ENCODE measurements at places on chromosomes 5 and 9.

GRCh38 chr9:86322973-86323644 is 31.1 kb downstream of the TUT7 start:
- peak; percentile 54 for DNase-seq
- H3K4me1 ChIP-seq = peaks cover 11% of the 10 kb centered on the region
- H3K4me3 ChIP-seq = no peak overlapping the region
- peaks cover 99% of the 10 kb centered on the region for H3K36me3 ChIP-seq
- peak overlapping the region; percentile 32 for H3K27ac ChIP-seq
- H3K27me3 ChIP-seq = no peaks in the 10 kb centered on the region

- no peak for DNase-seq
- H3K36me3 ChIP-seq = no peaks in the 10 kb centered on the region
- peaks cover 69% of the 10 kb centered on the region for H3K27me3 ChIP-seq
These were observed 36.7 kb downstream of the HK3 start for GRCh38 chr5:176862330-176862995.

DNA sequence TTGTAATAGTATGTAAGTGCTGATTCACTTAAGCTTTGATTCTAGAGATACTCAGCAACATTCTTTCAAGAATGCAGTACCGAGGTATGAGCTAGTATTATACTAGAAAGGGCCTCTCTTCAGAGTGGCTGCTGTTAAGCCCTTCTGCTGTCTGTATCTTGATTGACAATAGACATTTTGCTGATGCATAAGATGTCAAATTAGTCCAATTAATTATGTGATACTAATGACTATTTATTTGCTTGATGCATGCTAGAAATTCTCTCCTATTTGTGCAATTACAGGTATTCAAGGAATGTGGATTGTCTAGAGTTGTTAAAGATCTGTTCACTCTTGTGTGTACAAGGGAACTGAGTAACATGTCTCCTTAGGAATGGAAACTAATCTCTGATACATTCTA is 92.3 kb upstream of the PTGER4 start:
- no peak overlapping the region for H3K4me3 ChIP-seq
- H3K4me1 ChIP-seq = no peaks in the 10 kb centered on the region
- no peaks in the 10 kb centered on the region for H3K36me3 ChIP-seq
- no peak overlapping the region for H3K27ac ChIP-seq
- no peaks in the 10 kb centered on the region for H3K27me3 ChIP-seq

- H3K4me1 ChIP-seq = no peaks in the 10 kb centered on the region
- H3K27ac ChIP-seq = no peak overlapping the region
- DNase-seq = no peak
- H3K27me3 ChIP-seq = no peaks in the 10 kb centered on the region
- H3K4me3 ChIP-seq = no peak overlapping the region
- no peaks in the 10 kb centered on the region for H3K36me3 ChIP-seq
These were observed 227.8 kb upstream of the DMAC1 start for GRCh38 chr9:8027351-8027750.

- H3K4me1 ChIP-seq = no peaks in the 10 kb centered on the region
- no peaks in the 10 kb centered on the region for H3K27me3 ChIP-seq
- H3K4me3 ChIP-seq = no peak overlapping the region
- DNase-seq = no peak
- no peaks in the 10 kb centered on the region for H3K36me3 ChIP-seq
These were observed 547.1 kb downstream of the CDH12 start for GRCh38 chr5:22306011-22306410.

- H3K27ac ChIP-seq = no peak overlapping the region
- peaks cover 28% of the 10 kb centered on the region for H3K4me1 ChIP-seq
- no peak overlapping the region for H3K4me3 ChIP-seq
- H3K36me3 ChIP-seq = no peaks in the 10 kb centered on the region
These were observed 275.0 kb downstream of the NR2F1-AS1 start for GRCh38 chr5:93305984-93306383.

DNA sequence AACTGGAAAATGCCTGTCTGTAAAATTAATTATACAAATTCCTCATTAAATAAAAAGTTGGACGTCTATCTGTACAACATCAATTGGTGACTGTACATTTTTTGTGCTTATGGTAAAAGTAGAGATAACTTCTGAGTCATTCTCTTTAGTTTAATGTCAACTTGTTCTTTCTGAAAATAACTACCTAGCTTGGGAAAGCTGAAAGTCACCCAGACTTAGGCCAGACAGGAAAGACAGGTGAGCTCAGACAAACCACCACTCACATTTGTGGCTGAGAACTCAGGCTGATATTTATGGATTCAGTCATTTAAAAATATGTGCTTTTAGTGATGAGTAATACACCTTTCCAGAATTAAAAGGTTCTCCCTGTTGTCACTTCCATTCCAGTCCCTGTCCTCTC is 31.9 kb upstream of the ENTREP1 start:
- peaks cover 21% of the 10 kb centered on the region for H3K27me3 ChIP-seq
- no peaks in the 10 kb centered on the region for H3K36me3 ChIP-seq
- no peak overlapping the region for H3K4me3 ChIP-seq

GRCh38 chr5:73188764-73189531 is 16.0 kb downstream of the TMEM174 start:
- H3K4me3 ChIP-seq = no peak overlapping the region
- no peak overlapping the region for H3K27ac ChIP-seq
- no peaks in the 10 kb centered on the region for H3K36me3 ChIP-seq
- H3K4me1 ChIP-seq = no peaks in the 10 kb centered on the region
- H3K27me3 ChIP-seq = no peaks in the 10 kb centered on the region

DNA sequence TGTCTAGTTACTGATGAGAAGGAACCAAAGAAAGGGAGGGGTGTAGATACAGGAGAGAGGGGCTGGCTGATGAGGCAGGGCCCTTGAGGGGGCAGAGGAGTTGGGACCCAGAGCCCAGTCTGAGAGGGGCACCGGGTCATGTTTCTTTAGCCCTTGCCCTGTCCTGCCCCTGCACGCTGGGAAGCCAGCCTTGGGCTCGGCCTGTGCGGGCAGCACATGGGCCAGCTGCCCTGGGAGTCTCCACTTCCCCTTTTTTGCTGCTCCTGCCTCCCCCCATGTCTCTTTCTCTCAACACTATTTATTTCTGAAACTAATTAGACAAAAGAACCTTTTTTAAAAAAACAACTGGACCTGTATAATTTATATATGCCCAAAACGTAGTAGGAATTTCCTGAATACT is 20.5 kb downstream of the MVB12B start:
- peaks cover 12% of the 10 kb centered on the region for H3K4me1 ChIP-seq
- no peak overlapping the region for H3K27ac ChIP-seq
- no peak for DNase-seq
- H3K4me3 ChIP-seq = no peak overlapping the region

GRCh38 chr5:144219869-144220268 is 49.2 kb downstream of the KCTD16 start:
- H3K27me3 ChIP-seq = peaks cover under 1% of the 10 kb centered on the region
- no peak for DNase-seq
- H3K36me3 ChIP-seq = no peaks in the 10 kb centered on the region

GRCh38 chr9:68653141-68653595 is 51.9 kb upstream of the PIP5K1B start:
- no peak overlapping the region for H3K27ac ChIP-seq
- DNase-seq = no peak
- peaks cover 38% of the 10 kb centered on the region for H3K27me3 ChIP-seq
- H3K4me1 ChIP-seq = no peaks in the 10 kb centered on the region
- no peak overlapping the region for H3K4me3 ChIP-seq

DNA sequence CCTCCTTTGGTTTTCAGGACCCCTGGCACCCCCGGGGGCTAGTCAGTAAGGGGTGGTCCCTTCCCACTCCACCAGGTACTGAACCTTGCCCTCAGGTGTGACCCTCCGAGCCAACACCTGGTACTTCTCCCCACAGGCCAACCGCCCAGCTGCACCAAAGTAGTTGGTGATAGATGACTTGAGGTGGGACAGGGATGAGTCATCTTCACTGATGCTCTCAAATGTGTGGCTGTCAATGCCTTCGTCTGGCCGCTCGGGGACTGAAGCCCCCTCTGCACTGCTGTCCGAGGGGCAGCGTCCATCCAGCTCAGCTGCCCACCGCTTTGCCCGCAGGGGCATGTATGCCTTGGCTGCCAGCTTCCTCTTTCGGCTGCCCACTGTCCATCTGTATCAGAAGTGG is 15.2 kb upstream of the PSMD5 start:
- no peak for DNase-seq
- H3K27me3 ChIP-seq = no peaks in the 10 kb centered on the region
- H3K36me3 ChIP-seq = peaks cover 28% of the 10 kb centered on the region
- no peak overlapping the region for H3K27ac ChIP-seq

DNA sequence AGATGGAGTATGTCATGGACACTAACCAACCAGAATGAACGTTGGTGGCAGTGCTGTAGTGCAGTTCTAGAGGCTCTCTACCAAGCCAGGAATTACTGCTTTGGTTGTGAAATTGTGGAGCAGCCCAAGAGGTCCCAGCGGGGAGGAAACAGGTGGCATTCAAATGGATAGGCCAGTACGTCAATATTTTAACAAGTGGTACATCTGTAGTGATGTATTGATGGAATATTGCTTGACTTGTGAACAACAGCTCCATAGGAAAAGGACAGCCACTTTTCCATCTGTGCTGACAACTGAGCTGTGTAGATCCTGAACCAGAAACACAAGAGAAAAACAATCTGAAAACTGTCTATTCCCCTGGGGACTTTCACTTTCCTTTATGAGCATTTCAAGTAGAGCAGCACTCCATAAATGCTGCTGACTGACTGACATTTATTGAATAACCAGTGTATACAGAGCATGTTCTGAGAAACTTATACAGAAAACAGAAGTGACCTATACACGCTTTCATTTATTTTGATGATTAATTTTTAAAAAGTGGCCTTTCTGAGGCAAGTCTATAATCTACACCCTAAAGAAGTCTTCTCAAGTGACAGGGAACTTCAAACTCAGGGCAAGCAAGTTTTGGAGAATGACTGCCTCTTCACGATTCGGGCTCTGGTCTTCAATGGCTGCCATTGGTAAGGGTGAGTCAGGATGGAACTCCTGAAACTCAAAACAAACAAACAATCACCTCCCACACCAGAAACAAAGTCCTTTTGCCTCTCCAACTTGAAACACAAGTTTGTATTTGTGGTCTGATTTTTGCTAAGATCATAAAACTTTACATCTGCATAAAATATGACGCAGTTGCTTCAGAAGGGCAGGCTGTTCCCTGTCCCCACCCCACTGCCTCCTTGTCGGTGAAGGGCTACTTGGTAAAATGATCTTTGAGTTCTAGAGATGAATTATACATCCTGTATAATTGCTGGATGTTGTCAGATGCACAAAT is 362.4 kb downstream of the NDUFS4 start:
- no peaks in the 10 kb centered on the region for H3K4me1 ChIP-seq
- H3K4me3 ChIP-seq = no peak overlapping the region
- H3K36me3 ChIP-seq = no peaks in the 10 kb centered on the region
- DNase-seq = no peak
- no peak overlapping the region for H3K27ac ChIP-seq

DNA sequence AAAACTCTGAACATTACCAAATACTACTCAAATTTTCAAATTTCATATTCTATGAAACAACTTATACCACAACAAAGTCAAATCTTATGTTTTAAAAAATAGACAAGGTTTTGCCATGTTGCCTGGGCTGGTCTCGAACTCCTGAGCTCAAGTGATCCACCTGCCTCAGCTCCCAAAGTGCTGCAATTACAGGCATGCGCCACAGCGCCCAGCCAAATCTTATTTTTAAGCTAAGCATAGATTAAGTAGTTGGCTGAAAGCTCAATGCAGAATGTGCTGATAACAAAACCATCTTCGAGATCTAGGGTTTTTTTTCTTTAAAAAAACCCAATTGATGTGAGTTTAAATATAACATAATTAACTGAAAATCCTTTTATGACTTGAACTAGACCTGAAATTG is 6.4 kb downstream of the LMBRD2 start:
- no peak for DNase-seq
- no peaks in the 10 kb centered on the region for H3K27me3 ChIP-seq
- H3K36me3 ChIP-seq = peaks cover 10% of the 10 kb centered on the region
- H3K4me1 ChIP-seq = peaks cover 8% of the 10 kb centered on the region

DNA sequence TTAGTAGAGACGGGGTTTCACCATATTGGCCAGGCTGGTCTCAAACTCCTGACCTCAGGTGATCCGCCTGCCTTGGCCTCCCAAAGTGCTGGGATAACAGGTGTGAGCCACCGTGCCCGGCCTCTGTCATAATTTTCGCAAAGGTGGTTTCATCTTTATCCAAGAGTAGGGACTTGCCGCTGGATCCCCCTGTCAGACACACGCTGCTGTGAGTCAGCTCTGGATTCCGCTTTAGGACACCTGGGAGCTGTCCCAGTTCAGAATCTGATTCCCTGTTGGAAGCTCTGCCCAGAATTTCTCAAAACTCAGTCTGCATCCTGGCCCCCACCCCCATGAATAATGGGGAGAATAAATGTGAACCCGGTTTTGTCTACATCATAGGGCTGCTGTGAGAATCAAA is 17.9 kb upstream of the GRHPR start:
- no peak for DNase-seq
- H3K27ac ChIP-seq = no peak overlapping the region
- no peak overlapping the region for H3K4me3 ChIP-seq
- H3K4me1 ChIP-seq = no peaks in the 10 kb centered on the region

DNA sequence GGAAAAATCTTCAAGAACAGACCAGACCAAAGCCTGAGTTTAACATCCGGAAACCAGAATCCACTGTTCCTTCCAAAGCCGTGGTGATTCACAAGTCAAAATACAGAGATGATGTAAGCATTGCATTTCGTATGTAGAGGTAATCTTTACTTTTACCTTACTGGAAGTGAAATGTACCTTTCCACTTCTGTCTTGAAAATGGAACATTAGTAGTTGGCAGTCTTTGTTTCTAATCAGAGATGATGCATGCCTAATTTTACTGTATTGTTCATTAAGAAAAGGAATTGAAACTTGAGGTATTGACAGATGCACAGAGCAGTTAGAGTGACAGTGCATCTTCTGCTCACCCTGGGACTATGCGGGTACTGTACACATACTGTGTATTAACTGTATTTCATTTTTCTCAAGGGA is 34.6 kb downstream of the HABP4 start:
- H3K36me3 ChIP-seq = peaks cover 13% of the 10 kb centered on the region
- no peaks in the 10 kb centered on the region for H3K4me1 ChIP-seq
- H3K4me3 ChIP-seq = no peak overlapping the region
- DNase-seq = no peak
- H3K27me3 ChIP-seq = no peaks in the 10 kb centered on the region

- H3K36me3 ChIP-seq = no peaks in the 10 kb centered on the region
- no peak for DNase-seq
- no peaks in the 10 kb centered on the region for H3K4me1 ChIP-seq
- peaks cover 20% of the 10 kb centered on the region for H3K27me3 ChIP-seq
- H3K4me3 ChIP-seq = no peak overlapping the region
These were observed 17.4 kb downstream of the CCDC187 start for GRCh38 chr9:136286359-136286986.

- no peaks in the 10 kb centered on the region for H3K4me1 ChIP-seq
- H3K27ac ChIP-seq = no peak overlapping the region
- no peaks in the 10 kb centered on the region for H3K36me3 ChIP-seq
- DNase-seq = no peak
These were observed 418.5 kb upstream of the MEF2C start for GRCh38 chr5:89301321-89302025.

GRCh38 chr9:124443625-124444024 is 6.6 kb upstream of the ADGRD2 start:
- H3K4me1 ChIP-seq = peaks cover 5% of the 10 kb centered on the region
- H3K36me3 ChIP-seq = no peaks in the 10 kb centered on the region
- H3K4me3 ChIP-seq = no peak overlapping the region
- H3K27me3 ChIP-seq = no peaks in the 10 kb centered on the region
- DNase-seq = no peak
- peak overlapping the region; percentile 61 for H3K27ac ChIP-seq

GRCh38 chr5:1464096-1464446 is 18.8 kb upstream of the SLC6A3 start:
- H3K36me3 ChIP-seq = peaks cover 48% of the 10 kb centered on the region
- H3K27me3 ChIP-seq = no peaks in the 10 kb centered on the region
- no peak for DNase-seq
- H3K4me1 ChIP-seq = no peaks in the 10 kb centered on the region
- H3K4me3 ChIP-seq = no peak overlapping the region
- H3K27ac ChIP-seq = no peak overlapping the region

GRCh38 chr9:133203506-133204075 is 5.5 kb downstream of the OBP2B start:
- H3K27me3 ChIP-seq = peaks cover 9% of the 10 kb centered on the region
- no peak for DNase-seq
- H3K36me3 ChIP-seq = peaks cover 6% of the 10 kb centered on the region
- H3K4me1 ChIP-seq = no peaks in the 10 kb centered on the region
- H3K4me3 ChIP-seq = no peak overlapping the region

Measured in MCF 10A (cell line).